ENCODE measurements at places on chromosomes 16 and 17.

DNA sequence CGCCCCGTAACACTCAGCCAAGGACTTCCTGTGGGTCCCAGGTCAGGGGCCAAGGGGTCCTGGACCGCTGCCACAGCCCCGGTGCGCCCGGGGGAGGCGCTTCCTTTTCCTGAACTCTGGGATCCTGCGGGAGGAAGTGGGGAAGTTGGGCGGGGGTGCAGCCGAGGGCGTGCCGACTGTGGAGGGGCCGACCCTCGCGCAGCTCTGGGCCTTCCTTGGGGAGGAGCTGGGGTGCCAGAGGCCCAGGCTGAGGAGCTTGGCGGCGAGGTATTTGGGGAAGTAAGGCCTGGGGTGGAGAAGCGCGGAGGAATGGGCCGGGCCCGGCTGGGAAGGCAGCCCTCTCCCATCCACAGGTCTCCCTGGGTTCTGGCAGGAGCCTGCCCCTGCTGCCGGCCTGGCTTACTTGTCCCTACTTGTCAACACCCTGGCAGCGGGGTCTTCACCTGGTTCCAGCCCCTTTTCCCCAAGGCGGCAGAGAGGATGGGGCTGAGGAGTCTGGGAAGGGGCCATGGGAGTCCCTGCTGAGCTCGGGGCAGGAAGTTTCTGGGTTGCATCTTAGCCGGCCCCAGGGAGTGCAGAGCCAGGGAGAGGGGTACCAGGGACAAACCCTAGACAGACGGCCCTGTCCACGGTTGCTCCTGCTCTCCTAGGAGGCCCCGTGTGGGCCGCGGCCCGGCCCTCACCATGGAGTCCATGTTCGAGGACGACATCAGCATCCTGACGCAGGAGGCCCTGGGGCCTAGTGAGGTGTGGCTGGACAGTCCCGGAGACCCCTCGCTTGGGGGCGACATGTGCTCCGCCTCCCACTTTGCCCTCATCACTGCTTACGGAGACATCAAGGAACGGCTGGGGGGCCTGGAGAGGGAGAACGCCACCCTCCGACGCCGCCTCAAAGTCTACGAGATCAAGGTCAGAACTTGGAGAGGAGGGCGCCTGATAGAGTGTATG is 1.7 kb downstream of the TBKBP1 start:
- peak overlapping the region; percentile 88 for H3K27ac ChIP-seq
- peak overlapping the region; percentile 99 for H3K4me3 ChIP-seq
- peaks cover 22% of the 10 kb centered on the region for H3K36me3 ChIP-seq
- peaks cover 30% of the 10 kb centered on the region for H3K4me1 ChIP-seq
- DNase-seq: peak; percentile 86

GRCh38 chr17:13787636-13788035 is 185.9 kb upstream of the HS3ST3A1 start:
- H3K4me3 ChIP-seq: no peak overlapping the region
- H3K27ac ChIP-seq: no peak overlapping the region
- H3K4me1 ChIP-seq: no peaks in the 10 kb centered on the region
- DNase-seq: no peak

- no peak overlapping the region for H3K4me3 ChIP-seq
- H3K27me3 ChIP-seq: peaks cover 9% of the 10 kb centered on the region
- H3K4me1 ChIP-seq: peaks cover 3% of the 10 kb centered on the region
Observed at GRCh38 chr16:75197522-75198134, 9.3 kb downstream of the CTRB2 start.

- H3K36me3 ChIP-seq: no peaks in the 10 kb centered on the region
- H3K4me1 ChIP-seq: peaks cover 48% of the 10 kb centered on the region
- no peak overlapping the region for H3K4me3 ChIP-seq
- no peaks in the 10 kb centered on the region for H3K27me3 ChIP-seq
- no peak for DNase-seq
- no peak overlapping the region for H3K27ac ChIP-seq
Observed at GRCh38 chr16:81483970-81484595, 39.5 kb downstream of the CMIP start.

Measured in suprapubic skin (tissue), 4 donors.